Smooth muscle cell of the coronary artery (primary cell): ENCODE measurements at places on chromosomes 16 and 17. TPM values are rescaled to one million over a fixed set of nuclear protein-coding genes. Genes with fewer than 3 reads are reported as not detected.

The SLC16A5 gene
- 0.60 and 2.8 TPM in 2 replicates for total RNA-seq

The OR1A1 gene
- not detected in 2 replicates for total RNA-seq

The RAC3 gene
- 6.3 and 18.5 TPM in 2 replicates for total RNA-seq

The KRT31 gene
- total RNA-seq = not detected in 2 replicates

The KRTAP4-4 gene
- not detected in 2 replicates for total RNA-seq

The TMEM92 gene
- total RNA-seq = 0.12 and 0.15 TPM in 2 replicates

The FUS gene
- 25.2 and 35.3 TPM in 2 replicates for total RNA-seq

The CDRT15L2 gene
- total RNA-seq = not detected in 2 replicates

The ARL5C gene
- total RNA-seq = not detected in 2 replicates

The HSBP1 gene
- total RNA-seq = 155 and 380 TPM in 2 replicates

The AXIN2 gene
- total RNA-seq = 2.6 and 5.4 TPM in 2 replicates

The KRT23 gene
- not detected in 2 replicates for total RNA-seq

The MMP15 gene
- 1.7 and 3.2 TPM in 2 replicates for total RNA-seq

The OR2C1 gene
- 0.08 and 0.23 TPM in 2 replicates for total RNA-seq

The ARHGAP44 gene
- 0.30 and 1.5 TPM in 2 replicates for total RNA-seq
